H4 (cell line): ENCODE measurements at places on chromosomes 16 and 17. TPM values are rescaled to one million over a fixed set of nuclear protein-coding genes. Genes with fewer than 3 reads are reported as not detected.

DNA sequence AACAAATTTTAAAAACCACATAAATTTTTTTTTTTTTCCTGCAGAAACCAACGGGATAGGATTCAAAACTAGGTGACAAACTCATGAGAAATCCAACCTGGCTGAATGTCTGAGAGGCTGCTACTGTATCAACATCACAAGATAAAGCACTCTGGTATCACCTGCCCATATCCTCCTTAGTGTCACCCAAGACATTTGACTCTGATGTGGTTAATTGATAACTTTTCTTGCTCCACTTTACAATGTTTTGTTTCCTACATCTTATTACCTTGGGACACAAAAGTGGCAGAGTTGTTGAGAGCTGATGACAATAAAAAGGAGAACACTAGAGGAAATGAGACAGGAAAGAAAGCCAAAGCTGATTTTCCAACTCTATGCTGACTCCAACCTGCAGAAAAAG, 4.0 kb upstream of the FBXL20 start:
- DNase-seq, result no peak

DNA sequence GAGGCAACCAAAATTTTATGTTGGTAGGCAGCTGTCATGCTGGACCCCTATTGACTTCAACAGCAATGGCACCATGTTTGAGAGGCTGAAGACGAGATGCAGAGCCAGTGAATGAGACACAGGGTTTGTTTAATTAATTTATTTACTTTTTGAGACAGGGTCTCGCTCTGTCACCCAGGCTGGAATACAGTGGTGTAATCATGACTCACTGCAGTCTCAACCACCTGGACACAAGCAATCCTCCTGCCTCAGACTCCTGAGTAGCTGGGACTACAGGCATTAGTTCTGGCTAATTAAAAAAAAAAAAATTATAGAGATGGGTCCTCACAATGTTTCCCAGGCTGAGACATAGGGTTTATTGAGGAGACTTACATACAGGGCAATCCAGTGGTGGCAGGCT, 36.2 kb upstream of the PPM1D start:
- DNase-seq, result no peak

The EFNB3 gene
- 5.6 and 6.2 TPM in 2 replicates for total RNA-seq

- DNase-seq, result no peak
These were observed 46.6 kb downstream of the PLD6 start for GRCh38 chr17:17159571-17159970.

GRCh38 chr16:10693889-10694288, 841 bp downstream of the TEKT5 start:
- no peak for DNase-seq

DNA sequence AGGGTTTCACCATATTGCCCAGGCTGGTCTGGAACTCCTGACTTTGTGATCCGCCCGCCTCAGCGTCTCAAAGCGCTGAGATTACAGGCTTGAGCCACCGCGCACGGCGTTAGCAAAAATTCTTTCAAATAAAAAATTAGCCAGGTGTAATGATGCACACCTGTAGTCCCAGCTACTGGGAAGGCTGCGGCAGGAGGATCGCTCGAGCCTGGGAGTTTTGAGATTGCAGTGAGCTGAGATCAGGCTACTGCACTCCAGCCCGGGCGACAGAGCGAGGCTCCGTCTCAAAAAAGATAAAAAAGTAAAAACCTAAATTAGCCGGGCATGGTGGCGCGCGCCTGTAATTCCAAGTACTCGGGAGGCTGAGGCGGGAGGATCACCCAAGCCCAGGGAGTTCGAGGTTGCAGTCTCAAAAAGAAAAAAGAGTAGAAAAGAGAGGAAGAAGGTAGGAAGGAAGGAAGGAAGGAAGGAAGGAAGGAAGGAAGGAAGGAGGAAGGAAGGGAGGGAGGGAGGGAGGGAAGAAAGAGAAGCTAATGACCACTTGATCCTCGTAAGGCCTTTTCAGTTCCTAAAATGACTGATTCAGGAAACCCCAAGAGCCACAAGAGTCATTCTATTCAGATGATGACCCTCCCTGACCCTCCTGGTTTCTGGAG, 59.2 kb downstream of the SRL start:
- no peak for DNase-seq

DNA sequence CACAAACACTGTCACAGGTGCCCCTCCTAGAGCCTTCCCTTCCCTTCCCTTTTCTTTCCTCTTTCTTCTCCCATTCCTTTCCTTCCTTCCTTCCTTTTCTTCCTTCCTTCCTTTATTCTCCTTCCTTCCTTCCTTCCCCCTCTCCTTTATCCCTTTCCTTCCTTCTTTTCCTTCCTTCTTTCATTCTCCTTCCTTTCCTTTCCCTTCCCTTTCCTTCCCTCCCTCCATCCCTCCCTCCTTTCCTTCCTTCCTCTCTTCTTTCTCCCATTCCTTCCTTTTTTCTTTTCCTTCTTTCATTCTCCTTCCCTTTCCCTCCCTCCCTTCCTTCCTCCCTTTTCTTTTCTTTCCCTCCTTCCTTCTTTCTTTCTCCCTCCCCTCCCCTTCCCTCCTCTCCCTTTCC, 170.0 kb downstream of the ENGASE start:
- no peak for DNase-seq

The ITGAX gene
- total RNA-seq, result 1.8 and 4.4 TPM in 2 replicates

The MT1H gene
- total RNA-seq, result not detected in 2 replicates

DNA sequence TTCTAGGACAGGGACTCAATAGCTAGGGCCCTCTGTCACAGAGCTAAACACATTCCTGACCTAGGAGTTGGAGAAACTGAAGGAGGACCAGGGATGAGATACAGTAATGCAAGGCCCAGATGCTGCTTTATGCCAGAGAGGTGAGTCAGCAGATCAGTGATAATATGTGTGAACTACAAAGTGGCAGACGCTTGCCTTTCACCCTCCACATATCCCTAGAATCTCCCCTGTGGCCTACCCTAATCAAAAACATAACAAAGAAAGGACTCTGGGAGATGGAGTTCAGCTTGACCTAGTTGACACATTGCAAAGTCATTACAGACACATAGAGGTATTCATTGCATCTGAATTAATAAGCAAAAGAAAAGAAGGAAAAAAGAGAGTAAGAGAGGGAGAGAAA, 417.6 kb upstream of the DYNLRB2 start:
- DNase-seq, result no peak

DNA sequence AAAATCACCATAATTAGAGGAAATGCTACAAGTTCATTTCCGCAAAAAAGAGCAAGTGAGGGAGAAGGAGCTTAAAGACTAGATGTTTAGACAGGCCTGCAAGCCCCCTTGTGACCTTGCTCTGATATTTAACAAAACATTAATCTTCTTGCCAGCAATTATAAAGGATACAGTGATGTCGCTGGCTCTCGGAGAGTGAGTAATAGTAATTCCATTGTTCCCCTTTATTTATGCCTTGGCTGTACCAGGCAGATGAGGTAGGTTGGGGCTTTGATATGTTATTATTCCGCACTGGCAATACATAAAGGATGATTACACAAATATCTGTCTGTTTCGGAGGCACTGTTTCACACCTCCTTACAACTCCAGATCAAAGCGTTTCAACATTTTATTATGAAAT, 204.8 kb upstream of the SALL1 start:
- DNase-seq, result no peak

The MT4 gene
- total RNA-seq, result not detected in 2 replicates

- no peak for DNase-seq
These were observed 902 bp upstream of the DHRS7B start for GRCh38 chr17:21125862-21126261.

DNA sequence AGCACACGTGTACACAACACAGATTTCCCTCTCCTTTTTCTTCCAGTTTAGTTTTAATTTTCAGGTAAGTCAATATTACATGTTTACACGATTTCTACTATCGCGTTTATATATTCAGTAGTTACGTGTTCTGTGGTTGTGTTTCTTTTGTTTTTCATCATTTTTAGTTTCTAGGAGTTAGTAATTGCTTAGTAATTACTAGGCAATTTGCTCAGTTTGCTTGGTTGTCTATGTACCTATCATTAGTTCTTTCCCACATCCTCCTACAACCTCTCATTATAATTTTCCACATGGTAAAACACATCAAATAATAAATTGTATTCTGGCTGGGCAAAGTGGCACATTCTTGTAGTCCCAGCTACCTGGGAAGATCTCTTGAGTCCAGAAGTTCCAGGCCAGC, 24.6 kb upstream of the GUCY2D start:
- DNase-seq, result no peak

DNA sequence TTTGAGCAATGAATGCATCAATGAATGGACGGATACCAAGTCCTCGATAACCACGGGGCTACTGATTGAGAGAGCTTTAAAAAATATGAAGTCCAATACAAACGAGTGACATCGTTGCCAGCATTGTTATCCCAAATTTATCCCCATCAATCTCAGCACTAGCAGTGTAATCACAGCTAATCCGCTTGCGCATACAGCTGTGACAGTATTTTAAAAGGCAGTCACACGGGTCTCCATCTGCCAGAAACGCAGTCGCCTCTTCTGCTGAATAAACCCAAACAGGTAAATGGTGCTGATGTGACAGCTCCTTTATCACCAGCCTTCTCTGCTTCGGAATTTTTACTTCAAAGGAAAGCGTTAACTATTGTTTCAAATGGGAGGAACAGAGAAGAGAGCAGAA, 311.1 kb downstream of the XYLT1 start:
- no peak for DNase-seq

The TENT4B gene
- 3.9 and 6.1 TPM in 2 replicates for total RNA-seq

The PYDC1 gene
- total RNA-seq, result not detected in 2 replicates
